ENCODE measurements at places on chromosomes 4 and X. TPM values are rescaled to one million over a fixed set of nuclear protein-coding genes. Genes with fewer than 3 reads are reported as not detected.
A peak's percentile ranks its signal among the peaks of the same experiment; 100 is the strongest.

GRCh38 chrX:24498181-24498580, 33.1 kb downstream of the PDK3 start:
- no peak for DNase-seq

DNA sequence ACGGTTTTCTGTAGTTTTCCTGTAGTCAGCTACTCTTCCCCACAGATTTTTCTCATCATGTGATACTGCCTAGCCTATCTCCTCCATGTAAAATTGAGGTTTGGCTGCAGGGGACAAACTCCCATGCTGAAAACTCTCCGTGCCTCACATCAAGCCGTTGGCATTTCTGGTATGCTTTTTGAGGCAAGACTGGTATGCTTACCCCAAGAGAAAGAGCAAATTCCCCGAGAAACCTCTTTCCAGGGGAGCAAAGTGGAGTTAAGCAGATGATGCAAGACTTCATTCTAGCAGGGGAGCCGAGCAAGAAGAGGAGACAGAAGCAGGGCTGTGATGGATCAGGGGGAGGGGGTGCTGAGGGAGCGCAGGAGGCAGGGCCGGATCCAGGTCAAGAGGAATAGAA, 4.8 kb downstream of the SOWAHD start:
- peak; percentile 13 for DNase-seq

Gene COL4A6
- total RNA-seq: 56.8 TPM

DNA sequence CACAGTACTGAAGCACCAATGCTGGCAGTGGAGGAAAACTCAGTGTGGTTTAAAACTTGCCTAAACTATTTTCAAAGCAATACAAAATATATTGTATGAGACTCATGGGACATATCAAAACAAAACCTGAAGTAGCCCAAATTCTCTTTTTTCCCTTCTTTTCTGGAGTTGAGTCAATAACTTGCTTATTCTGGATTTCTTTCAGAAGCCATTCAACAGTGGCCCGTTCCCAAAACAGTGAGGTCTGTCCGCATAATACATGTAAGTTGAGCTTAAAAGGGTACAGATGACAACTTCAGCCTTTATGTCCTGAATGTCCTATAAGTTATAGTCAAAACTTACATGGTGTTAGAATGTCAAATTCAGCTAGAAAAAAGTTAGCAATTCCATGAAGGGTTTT, 100.8 kb downstream of the SHISA3 start:
- DNase-seq: no peak

Gene SPANXA2
- total RNA-seq: not detected

- no peak for DNase-seq
Measured at GRCh38 chrX:129791336-129791735, 11.6 kb downstream of the SASH3 start.

DNA sequence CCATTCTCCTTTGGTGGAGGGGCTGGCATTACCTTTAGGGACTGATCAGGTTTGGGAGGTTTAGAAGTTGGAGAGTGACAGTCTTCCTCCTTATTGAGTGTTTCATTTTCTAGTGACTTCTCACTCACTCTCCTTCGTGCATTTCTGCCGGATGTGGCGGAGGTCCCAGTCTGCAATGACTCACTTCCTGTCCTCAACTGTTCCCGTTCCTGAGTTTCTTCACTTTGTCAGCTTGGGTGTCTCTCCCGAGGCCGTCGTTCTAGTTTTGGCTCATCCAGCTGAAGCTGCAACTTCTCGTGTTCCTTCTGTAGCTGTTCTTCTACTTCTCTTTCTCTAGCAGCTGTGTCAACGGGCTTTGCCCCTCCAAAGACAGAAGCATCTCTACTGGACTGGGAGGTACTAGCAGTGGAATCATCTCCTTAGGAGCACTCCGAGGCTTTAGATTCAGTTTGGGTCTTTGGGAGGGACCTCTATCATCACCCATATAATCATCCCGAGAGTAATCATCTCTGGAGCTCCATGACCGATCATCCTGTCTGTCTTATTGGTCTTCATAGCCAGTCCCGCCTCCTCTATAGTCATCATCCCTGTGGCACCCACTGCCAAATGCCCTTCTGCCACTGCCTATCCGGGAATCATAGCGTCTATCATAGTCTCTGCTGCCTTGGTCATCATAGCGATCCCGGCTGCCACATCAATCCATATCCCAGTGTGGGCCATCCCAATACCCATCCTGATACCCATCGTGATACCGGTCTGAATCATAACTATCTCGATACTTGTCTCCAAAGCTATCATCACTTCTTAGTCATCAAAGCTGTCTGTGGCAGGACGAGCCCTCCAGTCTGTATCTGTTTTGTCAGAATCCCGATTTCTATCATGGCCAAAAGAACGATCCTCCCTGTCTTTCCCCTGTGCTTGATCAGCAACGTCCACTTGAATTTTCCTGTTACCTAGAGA, 35.3 kb upstream of the VSIG4 start:
- DNase-seq: no peak

DNA sequence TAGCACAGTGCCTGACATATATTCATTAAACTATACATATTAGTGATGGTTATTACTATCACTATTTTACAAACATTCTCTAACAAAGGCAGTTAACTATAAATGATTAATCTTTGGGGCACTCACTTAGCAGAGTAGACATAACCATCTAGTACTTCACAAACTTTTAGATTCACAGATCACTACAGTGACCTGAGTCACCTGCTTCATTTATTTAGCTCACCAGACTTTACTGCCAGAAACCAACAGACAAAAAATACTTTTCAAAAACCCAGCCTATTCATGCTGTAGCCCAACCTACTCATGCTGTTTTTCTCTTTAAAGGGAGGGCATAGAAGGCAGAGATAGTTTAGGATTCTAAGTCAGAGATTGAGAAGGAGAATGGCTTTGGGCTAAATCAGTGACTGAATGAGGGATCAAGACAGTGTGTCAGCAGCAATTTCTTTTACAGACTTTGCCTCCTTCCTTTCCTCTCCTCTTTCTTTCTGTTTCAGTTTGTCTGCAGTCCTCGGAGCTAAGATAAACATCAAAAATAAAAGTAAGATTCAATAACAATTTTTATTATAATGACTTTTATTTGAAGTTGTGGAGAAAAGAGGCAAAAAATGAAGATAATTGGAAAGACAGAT, 34.7 kb upstream of the PDE5A start:
- DNase-seq: no peak

Data from mammary epithelial cell (primary cell).